ENCODE measurements at places on chromosomes 3 and 15. TPM values are rescaled to one million over a fixed set of nuclear protein-coding genes. Genes with fewer than 3 reads are reported as not detected.

FGD5 gene
- total RNA-seq: 35.4 TPM

STRIT1 gene
- not detected for total RNA-seq

DNA sequence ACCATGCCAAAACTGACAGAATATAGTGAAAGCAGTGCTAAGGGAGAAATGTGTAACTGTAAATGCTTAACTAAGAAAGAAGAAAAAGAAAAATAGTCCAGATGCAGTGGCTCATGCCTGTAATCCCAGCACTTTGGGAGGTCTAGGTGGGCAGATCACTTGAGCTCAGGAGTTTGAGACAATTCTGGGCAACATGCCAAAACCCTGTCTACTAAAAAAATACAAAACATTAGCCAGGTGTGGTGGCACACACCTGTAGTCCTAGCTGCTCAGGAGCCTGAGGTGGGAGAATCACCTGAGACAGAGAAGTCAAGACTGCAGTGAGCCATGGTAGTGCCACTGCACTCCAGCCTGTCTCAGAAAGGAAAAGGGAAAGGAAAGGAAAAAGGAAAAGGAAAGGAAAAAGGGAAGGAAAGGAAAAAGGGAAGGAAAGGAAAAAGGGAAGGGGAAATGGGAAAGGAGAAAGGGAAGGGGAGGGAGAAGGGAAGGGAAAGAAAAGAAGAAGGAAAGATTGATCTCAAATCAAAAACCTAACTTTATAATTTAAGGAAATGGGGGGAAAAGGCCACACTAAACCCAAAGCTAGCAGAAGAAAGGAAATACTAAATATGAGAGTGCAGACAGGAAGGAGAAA, 20.3 kb downstream of the C3orf33 start:
- no peak for DNase-seq

DNA sequence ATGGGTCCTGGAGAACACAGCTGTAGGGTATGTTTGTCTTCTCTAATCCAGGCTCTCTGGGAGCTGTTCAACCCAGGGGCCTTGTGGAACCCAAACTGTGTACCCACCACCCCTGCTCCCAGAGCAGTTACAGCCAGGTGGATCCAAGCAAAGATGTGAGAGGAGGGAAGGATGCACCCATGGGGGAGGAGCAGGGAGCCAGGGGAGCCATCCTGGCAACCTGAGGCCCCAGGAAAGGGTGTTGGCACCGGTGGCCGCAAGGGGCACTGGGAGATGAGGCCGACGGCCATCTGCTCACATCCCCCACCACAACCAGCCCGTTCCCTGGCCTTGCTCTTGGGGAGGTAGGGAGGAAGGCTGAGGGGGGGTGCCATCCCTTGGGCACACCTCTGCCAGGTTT, 43.2 kb downstream of the CMTM6 start:
- DNase-seq: no peak

DNA sequence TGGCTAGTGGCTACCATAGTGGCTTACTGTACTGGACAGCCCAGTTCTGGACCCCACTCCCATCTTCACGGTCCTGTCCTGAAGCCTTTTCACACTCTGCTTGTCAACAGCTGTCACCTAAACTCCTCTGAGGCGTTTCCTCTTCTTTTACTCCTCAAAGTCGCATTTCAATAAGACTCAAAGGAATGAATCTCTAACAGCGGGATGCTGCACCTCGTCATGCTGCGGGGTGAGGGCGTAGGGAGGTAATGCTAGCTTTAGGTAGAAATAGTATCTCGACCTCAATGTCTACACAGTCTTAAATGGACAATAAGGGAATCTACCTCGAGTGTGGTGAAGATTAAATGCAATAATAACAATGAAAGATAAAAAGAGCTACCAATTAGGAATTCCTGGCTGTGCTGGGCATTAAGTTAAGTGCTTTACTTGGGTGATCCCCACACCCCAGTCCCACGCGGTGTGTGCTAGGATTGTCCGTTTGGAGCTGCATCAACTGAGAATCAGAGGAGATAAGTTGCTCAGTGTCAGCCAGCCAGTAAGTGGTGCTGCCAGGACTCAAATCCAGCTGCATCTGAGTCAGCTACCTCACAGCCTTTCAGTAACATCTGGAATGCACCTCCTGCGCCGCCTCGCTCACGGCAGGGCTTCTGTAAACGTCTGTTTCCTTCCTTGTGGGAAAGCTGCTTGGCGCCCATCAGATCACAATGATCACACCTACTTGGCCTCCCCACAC, 14.0 kb downstream of the PLA2G4D start:
- no peak for DNase-seq

DNA sequence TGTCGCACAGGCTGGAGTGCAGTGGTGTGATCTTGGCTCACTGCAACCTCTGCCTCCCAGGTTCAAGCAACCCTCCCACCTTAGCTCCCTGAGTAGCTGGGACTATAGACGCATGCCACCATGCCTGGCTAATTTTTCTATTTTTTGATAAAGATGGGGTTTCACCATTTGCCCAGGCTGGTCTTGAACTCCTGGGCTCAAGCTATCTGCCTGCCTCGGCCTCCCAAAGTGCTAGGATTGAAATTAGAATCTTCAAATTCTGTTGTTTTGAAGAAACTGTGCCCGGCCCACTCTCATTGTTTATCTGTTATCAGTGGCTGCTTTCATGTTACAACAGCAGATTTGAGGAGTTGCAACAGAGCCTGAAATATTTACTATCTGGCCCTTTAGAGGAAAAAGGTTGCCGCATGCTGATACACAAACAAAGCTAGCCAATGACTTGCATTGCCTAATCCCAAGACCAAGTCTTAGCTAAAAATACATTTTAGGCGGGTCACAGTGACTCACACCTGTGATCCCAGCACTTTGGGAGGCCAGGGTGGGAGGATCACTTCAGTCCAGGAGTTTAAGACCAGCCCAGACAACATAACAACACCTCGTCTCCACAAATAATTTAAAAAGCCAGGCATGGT, 43.2 kb upstream of the PPP4R2 start:
- DNase-seq: no peak
